Dermis microvascular lymphatic vessel endothelial cell (primary cell): ENCODE measurements at places on chromosomes 13 and 19. TPM values are rescaled to one million over a fixed set of nuclear protein-coding genes. Genes with fewer than 3 reads are reported as not detected.
A peak's percentile ranks its signal among the peaks of the same experiment; 100 is the strongest.

- DNase-seq = peak; percentile 40
These were observed 31.6 kb upstream of the METTL21C start for GRCh38 chr13:102726430-102726829.

DNA sequence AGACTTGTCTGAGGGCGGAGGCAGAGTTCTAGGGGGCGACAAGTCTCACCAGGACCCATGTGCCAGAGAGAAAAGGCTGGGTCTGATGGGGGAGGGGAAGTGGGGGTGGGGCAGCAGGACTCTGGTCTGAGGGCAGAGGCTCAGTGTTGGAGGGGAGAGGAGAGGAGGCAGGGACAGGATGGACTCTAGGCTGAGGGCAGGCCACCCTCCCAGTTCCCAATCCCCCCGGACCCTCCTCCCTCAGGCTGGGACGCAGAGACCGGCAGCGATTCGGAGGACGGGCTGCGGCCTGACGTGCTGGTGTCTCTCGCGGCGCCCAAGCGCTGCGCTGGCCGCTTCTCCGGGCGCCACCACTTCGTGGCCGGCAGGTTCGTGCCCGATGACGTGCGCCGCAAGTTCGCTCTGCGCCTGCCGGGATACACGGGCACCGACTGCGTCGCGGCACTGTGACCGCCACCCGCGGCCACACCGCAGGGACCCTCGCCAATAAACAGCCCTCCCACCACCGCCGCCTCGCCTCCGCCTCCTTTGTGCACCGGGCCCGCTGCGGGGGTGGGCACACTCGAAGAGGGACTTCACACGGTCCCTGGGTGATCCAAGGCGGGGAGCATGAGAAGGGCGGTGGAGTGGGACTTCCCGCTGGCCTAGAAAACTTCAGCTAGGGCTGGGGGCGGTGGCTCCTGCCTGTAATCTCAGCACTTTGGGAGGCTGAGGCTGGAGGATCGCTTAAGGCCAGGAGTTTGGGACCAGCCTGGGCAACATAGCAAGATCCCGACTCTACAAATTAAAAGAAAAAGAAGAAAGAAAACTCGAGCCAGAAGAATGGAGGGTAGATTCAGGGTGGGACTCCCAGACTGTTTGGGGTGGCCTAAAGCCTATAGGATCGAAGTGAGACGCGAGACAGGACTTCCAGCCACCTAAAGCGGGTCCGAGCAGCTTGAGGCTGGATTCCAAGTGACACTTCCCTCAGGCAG is 703 bp upstream of the CILP2 start:
- no peak for DNase-seq

DNA sequence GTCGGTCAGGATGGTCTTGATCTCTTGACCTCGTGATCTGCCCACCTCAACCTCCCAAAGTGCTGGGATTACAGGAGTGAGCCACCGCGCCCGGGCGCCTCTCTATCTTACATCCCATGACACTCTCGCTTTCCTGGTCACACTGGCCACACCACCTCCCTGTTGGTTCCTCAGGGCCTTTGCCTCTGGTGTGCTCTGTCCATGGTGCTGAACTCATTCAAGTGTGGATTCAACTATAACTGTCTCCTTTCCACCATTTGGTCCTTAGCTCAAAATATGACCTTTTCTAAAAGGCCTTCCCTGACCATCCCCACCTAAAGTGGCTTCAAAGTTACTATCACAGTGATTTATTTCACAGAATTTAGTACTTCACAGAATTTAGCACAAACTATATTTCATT is 3.7 kb upstream of the SMIM17 start:
- no peak for DNase-seq

The IGLON5 gene
- total RNA-seq = not detected in 2 replicates

- no peak for DNase-seq
These were observed 97.5 kb downstream of the INSR start for GRCh38 chr19:7196763-7197118.

DNA sequence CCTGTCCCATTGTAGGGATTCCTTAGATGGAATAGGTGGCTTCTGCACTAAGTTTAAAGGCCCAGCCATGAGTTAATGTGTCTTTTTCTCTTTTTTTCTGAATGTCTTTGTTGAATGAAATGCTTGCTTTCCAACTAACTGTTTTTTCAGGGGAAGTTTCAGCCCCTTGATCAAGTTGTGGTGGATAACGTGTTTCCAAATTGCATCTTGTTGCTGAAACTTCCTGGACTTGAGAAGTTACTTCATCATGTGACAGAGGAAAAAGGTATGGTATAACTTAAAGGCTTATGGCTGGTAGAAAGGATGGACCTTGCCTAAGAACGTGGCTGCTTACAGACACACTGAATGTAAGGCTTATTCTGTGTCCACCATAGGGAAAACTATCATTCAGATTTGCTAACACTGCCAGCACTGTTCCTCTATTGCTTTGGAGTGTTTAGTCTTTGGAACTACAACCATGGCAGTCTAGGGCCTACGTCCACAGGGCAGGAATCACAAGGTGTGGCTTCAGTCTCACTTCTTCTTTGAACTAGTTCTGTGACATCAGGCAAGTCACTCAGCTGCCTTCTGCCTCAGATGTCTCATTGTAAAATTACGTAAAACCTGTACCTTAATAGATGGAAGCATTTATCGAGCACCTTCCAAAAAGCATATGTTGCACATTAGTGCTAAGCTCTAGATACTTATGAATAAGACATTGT is 25.3 kb downstream of the RNASEH2B start:
- DNase-seq = no peak

The ACER1 gene
- total RNA-seq = not detected in 2 replicates

DNA sequence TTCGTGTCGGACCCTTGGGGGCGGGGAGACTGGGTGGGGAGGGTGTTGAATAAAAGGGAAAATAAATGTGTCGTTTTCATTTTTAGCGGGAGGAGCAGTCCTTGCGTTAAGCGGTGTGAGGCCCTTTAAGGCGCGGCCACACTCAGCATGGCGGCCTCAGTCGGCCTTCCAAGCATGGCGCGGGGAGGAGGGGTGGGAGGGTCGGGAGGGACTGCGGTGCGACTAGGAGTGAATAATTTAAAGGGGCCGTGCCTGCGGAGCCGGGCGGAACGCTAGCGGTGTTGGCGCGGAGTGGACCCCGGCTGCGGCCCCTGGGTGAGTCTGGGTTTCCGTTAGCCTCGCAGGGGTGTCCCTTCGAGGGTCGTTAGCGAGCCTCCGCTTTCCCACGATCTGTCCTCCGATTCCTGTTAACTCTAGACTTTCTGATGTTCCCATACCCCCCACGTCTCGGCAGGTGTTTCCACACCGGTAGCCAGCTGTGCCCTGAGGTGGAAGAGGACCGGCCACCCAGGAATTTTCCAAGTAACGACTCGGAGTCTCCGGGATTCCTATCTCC is 1.5 kb upstream of the PNPLA6 start:
- DNase-seq = peak; percentile 89

DNA sequence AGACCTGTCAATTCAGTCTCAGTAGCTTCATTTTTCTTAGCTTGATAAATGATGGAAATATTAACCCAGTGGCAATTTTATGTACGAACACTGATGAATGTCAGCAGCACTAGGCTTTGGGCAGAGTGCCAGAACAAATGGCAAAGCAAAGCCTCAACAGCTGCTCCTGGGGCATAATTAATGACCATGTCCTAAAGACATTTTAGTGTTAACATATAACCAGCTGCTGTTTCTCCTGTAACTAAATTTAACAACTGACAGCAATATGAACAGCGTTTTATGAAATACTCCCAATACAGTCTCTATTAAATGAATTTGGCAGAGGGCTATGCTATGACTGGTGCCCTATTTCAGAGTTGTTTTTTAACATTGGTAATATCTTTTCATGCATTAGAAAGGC is 47.1 kb downstream of the ZNF568 start:
- DNase-seq = peak; percentile 5

GRCh38 chr13:67554746-67555452 is 324.8 kb upstream of the PCDH9 start:
- no peak for DNase-seq

The TUBA3C gene
- total RNA-seq = not detected in 2 replicates

The MISP gene
- total RNA-seq = not detected in 2 replicates

The PDE4A gene
- 1.3 and 3.7 TPM in 2 replicates for total RNA-seq

- no peak for DNase-seq
These were observed 66.9 kb upstream of the CACNA1A start for GRCh38 chr19:13573056-13573667.

DNA sequence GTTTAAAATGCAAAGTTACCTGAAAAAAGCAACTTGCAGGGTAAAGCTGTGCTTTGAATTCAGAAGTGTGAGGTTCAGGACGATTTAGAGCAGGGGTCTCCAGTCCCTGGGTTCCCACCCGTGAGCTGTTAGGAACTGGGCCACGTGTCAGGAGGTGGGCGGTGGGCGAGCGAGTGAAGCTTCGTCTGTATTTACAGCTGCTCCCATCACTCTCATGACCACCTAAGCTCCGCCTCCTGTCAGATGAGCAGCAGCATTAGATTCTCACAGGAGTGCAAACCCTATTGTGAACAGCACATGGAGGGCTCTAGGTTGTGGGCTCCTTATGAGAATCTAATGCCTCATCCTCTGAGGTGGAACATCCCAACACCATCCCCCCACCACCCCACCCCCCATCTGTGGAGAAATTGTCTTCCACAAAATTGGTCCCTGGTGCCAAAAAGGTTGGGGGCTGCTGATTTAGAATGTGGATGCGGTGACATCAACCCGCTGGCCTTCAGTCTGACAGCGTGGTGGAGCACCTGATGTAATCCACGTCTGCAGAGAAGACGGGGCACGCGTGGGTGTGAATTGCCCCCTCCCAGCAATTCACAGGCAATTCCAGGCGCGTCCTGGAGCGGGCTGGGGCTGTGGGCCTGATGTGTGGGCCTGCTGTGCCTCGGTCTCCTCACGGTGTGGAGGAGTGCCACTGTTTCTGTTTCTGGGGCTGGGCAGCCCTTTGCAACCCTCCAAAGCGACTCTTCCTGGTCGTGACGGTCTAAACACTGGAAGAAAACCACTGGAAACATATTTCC is 214.0 kb upstream of the SOX1 start:
- no peak for DNase-seq

DNA sequence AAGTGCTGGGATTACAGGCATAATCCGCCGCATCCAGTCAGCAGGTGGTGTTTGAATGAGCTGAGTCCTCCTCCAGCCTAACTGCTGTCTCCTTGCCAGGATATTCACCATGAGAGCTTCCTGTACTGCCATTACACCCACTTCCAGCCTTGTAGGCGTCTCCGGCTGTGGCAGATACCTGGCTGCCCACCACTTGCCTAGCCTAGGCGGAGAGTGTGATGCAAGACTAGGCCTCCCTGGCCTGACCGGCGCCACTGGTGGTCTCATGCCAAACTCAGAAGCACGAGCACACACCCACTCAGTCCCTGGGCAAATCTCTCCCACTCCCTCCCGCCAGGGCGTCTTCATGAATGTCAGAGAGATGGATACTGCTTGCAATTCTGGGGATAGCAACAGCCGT is 16.6 kb downstream of the IL12RB1 start:
- DNase-seq = no peak

DNA sequence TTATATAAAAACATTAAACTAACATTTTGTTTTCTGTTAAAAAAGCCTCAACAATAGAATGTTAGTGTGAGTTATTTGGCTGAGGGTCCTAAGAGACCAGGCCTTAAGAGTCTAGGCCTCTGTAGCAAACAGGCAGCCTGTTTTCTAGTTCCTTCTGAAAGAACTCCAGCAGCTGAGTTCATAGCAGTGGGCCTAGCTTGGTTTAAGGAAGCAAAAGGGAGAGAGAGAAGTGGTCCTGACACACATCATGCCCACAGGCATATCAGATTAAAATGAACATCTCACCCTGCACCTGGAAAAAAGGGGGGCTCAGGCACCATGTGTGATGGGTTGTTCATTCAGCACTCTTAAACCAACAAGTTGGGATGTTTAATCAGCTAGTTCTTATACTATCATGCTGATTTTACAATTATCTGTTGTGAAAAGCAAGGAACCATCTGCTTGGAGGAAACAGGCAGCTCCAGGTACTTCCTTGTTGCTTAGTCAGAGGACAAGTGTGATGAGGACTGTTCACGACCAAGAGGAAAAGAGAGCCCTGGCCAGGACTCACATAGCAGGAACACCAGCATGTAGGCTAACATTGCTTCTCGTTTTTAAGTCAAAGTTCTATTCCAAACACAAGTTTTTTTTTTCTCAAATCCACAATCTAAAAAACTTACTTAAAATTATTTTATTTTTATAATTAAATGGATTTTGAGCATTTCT is 81.3 kb upstream of the FRY start:
- DNase-seq = peak; percentile 28

DNA sequence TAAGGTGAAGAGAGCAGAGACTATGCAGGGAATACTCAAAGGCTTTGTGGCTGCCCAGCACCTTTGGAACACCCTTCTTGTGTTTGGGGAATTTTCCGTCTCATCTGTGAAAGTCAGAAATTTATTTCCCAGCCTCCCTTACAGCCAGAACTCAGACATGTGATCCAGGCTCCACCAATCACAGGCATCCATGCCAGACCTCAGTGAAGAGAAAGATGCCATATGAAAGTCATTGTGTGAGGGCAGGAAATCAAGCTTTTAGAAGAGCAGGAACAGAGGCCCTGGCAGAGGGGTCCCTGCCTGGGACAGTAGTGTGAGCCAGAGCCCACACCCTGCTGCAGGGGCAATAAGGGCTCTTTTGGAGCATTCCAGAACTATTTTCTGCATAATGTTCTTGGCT is 12.1 kb downstream of the CCDC70 start:
- no peak for DNase-seq

- DNase-seq = no peak
These were observed 13.0 kb upstream of the FPR3 start for GRCh38 chr19:51781999-51782398.
